ENCODE measurements at places on chromosomes 1 and 21.

- DNase-seq, result no peak
Observed at GRCh38 chr1:58884706-58885661, 101.1 kb upstream of the JUN start.

- DNase-seq, result peak; percentile 42
Observed at GRCh38 chr1:202802998-202803932, 5.0 kb downstream of the KDM5B start.

GRCh38 chr1:59879574-59879973, 47.0 kb downstream of the CYP2J2 start:
- peak; percentile 57 for DNase-seq

- DNase-seq, result peak; percentile 84
Observed at GRCh38 chr21:28207436-28208173, 785.1 kb downstream of the LTN1 start.

GRCh38 chr1:221549815-221550214, 192.1 kb downstream of the DUSP10 start:
- no peak for DNase-seq
